KG1 (cell line): ENCODE measurements at places on chromosomes 1 and 21.

DNA sequence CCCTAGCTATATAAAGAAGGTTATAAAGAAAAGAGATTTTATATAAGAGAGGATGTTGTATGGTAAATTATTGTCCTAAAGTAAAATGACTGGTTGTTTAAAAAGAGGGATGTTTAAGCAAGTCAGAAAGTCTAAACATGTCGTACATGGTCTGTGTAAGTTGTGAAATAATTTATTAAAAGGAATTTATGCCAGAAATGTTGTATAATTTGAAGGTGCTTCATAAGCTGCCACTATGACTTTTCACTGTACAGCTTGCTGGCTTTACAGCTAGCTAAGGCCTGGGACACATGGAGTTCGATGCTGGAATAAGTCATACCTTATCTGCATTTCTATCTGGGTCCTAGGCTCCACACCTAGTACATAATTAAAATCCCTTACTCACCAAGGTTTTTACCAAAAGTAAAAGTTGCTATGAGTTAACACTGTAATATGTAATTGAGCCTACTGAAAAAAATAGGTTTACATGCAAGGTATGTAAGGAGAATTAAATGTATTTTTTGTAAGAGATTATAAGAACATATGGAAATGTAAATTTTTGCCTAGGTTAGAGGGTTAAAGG, 59.0 kb upstream of the EDEM3 start:
- DNase-seq = no peak

DNA sequence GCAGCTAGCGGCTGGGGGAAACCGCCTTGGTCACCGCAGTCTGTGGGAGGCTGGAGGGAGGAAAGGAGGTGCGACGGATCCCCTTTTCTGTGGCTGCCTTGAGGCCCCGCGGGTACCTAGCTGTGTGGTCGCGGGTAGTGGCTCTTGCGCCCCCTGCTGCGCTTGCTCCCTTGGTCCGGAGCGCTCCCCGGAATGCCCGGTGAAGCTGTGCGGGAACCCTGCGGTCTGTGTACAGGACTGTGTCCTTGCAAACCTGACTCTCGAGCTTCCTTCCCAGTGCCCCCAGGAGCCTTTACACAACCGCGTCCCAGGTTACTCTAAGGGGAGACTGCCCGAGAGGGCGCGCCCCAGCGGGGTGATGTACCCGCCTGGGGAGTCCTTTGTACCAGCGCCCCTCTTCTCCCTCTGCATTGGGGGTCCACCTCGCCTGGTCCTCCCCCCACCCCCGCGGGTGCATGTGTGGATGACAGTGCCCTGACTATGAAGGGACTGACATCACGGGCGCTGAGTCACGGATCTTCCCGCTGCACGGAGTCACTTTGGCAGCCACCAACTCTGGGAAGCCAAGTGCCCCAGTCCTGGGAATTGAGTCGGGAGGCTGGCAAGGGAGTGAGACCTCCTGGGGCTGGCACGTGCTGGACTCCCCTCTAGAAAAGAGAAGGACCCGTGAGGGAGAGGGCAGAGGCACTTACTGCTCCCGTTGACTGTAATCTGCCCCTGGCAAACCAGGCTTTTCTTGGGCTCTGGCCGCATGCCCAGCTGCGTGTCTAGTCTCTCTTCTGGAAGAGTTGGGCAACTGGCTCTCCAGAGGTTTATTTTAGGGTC, 816 bp downstream of the IL6R start:
- no peak for DNase-seq

DNA sequence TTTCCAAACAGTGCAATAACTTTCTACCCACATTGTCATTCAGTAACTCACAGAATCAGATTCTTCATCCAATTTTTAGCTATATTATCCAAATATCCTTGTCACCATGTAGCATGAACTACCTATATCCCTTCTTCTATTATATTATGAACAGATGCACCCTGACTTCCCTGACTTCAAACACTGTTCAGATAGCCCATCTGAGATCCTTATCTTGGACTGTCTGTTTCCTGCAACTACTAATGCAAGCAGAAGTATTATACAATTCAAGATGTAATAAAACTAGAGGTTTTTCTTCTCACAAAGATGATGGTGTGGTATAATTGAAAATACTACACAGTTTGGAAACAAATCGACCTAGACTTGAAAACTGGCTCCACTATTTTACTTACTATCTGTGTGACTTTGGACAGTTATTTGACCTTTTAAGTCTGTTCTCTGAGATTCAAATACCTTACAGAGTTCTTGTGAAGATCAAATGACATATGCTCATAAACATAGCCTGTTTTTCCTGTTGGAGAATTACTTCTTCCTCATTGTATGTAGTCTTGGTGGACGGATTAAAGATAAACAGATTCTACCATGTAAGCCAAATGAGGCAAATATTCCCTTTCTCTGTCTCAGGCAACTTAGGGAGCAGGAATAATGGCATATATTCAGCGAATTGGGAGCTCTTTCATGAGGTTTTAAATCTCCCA, 407.9 kb upstream of the ZRANB2 start:
- DNase-seq = no peak

DNA sequence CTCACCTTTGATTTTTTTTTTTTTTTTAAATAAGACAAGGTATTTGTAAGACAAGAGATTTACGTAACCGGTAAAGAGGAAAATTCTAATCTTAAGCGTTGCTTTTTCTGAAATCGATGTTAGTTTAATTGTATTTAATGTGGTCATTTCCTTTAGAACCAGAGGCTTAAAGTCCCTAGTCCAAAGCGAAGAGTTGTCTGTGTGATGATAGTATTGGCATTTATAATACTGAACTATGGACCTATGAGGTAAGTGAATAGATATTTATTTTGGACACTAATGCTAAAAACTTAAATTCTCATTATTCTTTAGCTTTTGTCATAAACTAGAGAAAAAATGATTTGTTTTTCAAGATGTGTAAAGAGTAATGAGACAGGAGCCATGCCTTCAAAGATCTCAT, 54.8 kb downstream of the ATF6 start:
- no peak for DNase-seq

DNA sequence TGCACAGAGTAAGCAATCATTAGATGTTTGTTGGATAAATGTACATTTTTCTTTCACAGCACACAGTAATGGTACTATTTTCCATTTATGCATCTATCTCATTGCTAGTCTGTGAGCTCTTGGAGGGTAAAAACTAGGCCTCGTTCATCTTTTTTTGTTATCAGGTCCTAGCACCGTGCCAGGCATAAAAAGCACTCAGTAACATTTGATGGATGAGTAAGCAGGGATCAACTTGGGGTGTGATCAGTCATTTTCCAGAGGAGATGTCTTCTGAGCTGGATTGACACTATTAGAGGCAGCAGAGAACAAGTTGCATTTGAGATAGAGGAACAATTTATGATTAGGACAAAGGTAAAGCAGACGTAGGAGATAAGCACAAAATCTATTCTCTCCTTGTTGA, 4.3 kb upstream of the VTCN1 start:
- no peak for DNase-seq

- no peak for DNase-seq
These were observed 6.4 kb upstream of the KCNK1 start for GRCh38 chr1:233607252-233608119.

GRCh38 chr1:152525080-152525641, 10.9 kb downstream of the CRCT1 start:
- DNase-seq = no peak

GRCh38 chr1:115906627-115907026, 65.7 kb upstream of the NHLH2 start:
- no peak for DNase-seq

GRCh38 chr1:25103164-25103795, 129.0 kb downstream of the SYF2 start:
- DNase-seq = no peak

DNA sequence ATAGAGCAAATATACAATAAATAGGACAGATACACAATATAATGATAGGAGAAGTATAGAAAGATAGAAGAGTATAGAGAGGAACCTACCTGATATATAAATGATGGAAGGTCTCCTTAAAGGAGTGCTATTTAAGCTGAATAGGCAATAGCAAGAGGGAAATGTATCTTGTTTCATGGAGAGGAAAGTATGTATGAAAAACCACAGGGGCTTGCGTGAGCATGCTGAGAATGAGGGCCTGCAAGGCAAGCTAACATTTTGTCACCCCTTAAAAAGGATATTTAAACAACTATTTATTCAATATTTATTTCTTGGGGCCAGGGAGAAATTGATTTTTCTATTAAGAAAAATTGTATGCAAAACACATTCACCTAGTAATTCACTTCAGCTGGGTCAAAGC, 150.9 kb upstream of the ZRANB2 start:
- DNase-seq = no peak

- no peak for DNase-seq
These were observed 74.9 kb downstream of the ADCY10 start for GRCh38 chr1:167839009-167839408.

- DNase-seq = no peak
These were observed 30.4 kb upstream of the RNF2 start for GRCh38 chr1:185014941-185015340.

DNA sequence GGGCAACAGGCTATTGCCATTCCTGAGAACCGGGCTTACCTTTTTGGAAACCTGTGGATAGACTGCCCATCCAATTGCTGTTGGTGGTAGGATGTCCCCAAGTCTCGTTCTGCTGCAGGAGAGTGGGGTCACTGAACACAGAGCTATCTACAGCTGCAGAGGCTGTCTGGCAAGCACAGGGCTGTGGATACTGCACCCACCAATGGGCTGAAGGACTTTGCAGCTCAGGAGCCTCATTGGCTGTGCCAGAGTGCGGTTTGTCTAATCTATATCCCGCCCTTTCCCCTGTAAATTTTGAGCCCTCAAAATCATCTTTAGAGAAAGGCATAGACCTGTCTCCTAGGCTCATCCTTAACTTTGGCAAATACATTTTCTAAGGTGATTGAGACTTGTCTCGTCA, 15.3 kb downstream of the RNF187 start:
- DNase-seq = no peak

GRCh38 chr1:21437341-21437640, 2.6 kb upstream of the NBPF3 start:
- DNase-seq = no peak

- DNase-seq = no peak
These were observed 24.4 kb upstream of the AGBL4 start for GRCh38 chr1:50047916-50048694.

DNA sequence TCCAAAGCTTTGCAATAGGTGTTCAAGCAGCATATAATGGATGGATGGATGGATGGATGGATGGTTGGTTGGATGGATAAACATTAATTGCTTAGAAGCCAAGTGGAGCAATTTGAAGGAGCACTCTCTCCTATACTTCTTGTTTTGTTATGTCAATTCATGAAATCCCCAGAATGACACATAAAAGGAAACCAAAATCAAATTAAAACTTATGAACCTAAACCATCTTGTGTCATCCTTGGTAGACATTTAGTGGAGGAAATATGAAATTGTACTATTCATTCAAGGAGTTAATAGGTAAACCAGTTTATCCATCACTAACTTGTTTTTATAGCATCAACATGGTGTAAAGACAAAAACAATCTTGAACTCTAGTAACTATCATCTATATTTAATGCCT, 122.5 kb downstream of the NR5A2 start:
- no peak for DNase-seq

DNA sequence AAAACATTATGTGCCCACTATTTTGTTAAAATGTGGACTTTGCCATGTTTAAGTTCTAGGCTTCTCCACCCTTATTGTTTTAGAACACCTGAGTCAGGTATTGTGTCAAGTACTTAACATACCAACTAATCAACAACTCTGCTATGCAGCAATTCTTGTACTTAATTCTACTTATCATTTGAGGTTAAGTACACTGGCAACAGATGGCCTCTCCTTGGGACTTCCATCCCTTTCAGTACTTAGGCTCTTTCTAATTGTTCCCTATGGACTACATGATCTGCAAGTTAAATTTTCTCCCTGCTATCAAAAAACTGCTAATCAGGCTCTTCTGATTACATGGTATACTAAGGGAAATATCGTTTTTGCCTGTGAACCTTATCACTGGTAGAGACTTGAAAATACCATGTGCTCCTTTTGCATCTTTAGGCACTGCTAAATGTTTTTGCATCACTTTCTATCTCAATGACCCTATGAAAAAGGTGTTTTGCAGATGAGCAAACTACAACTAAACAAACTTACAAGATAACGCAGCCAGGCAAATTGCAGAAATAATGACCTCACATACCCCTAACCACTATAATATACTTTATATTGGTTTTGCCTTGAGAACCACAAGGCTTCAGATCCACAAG, 18.9 kb downstream of the SFPQ start:
- no peak for DNase-seq

GRCh38 chr1:197103300-197103699, 36.2 kb upstream of the F13B start:
- no peak for DNase-seq

- no peak for DNase-seq
These were observed 2.1 kb downstream of the TIE1 start for GRCh38 chr1:43302721-43303470.

GRCh38 chr1:105492921-105493320, 1563.6 kb upstream of the PRMT6 start:
- DNase-seq = no peak

DNA sequence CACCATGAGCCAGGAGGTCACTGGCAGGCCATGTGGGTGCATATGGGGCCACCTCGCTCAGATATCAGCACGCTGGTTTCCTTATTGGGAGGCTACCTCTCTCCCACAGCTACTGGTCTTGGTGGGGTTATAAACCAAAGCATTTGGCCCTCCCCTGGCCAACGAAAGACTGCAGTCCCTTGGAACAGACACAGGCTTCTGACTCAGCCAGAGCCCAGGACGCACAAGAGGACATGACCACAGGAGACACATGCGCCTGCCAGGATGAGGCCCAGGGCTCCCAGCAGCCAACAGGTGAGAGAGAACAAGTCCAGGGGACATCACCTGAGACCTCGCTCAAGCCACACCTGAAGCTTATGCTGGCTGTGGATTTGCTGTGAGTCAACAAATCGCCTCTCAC, 13.8 kb downstream of the NPHP4 start:
- DNase-seq = no peak

GRCh38 chr1:53627031-53627430, 111.9 kb downstream of the GLIS1 start:
- DNase-seq = no peak

- DNase-seq = no peak
These were observed 3.2 kb downstream of the ATP1B1 start for GRCh38 chr1:169109561-169110134.

DNA sequence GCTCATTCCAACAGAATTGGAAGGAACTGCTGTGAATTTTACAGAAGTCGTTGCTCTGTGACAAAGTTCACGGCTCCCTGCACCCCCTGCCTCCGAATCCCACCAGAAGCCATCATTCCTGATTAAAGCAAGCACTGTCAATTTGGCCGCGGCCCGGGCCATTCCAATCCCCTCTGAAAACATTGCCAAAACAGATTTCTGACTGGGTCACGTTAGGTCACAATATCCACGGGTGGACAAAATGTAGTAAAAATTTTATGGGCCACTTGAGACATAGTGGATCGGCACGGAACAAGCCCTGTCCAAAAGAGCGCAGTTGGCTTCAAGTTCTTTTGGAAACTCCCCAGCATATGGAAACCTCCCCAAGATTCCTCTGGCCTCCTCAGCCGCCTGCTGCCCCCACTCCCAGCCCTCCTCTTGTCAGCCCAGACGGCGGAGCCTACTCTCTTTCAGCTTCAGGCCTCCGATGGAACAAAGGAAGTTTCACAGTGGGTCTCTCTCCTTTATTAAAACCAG, 67.2 kb upstream of the IFNAR2 start:
- no peak for DNase-seq

GRCh38 chr1:145736191-145736590, 16.9 kb downstream of the CD160 start:
- DNase-seq = no peak

GRCh38 chr21:37532868-37533780, 166.6 kb downstream of the DYRK1A start:
- no peak for DNase-seq
